Activated CD4-positive, alpha-beta T cell treated with anti-CD3 and anti-CD28 coated beads, Interleukin-2, amount 50 U/mL, for 1 hour (primary cell): ENCODE measurements at places on chromosomes 16 and 17.
A peak's percentile ranks its signal among the peaks of the same experiment; 100 is the strongest.

DNA sequence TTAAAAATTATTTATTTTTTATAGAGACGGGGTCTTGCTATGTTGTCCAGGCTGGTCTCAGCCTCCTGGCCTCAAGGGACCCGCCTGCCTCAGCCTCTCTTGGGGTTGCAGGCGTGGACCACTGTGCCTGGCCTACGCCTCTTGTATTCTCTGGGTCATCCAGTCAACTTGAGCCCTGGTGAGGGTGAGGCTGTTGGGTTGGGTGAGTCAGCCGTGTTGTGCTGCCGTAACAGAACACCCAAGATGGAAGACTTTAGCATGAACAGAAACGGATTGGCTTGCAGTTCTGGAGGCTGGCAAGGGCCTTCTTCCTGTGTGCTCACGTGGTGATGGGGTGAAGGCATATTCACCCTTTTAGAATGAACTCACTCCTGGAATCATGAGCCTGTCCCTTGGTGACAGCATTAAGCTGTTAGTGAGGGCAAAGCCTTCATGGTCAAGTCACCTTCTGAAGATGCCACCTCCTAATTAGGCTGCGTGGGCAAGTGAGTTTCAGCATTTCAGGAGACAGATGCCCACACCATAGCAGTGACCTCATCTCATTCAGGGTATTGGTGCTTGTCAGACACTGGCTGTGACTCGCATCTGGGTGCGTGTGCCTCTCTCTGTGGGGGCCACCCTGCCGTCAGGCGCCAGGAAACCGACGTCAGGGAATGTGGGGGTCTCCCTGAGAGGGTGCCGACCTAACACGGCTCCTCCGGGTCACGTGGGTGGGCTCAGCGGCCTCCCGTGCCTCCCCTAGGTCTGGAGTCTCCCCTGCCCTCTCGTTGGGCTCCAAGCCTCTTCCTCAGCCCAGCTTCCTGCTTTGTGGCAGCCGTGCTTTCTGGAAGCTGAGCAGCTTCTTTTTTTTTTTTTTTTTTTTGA, 49.8 kb downstream of the WDR45B start:
- no peak for DNase-seq

GRCh38 chr16:72985995-72986394, 61.9 kb downstream of the ZFHX3 start:
- no peak for DNase-seq

GRCh38 chr17:1498869-1499268, 6.4 kb upstream of the MYO1C start:
- DNase-seq = no peak

DNA sequence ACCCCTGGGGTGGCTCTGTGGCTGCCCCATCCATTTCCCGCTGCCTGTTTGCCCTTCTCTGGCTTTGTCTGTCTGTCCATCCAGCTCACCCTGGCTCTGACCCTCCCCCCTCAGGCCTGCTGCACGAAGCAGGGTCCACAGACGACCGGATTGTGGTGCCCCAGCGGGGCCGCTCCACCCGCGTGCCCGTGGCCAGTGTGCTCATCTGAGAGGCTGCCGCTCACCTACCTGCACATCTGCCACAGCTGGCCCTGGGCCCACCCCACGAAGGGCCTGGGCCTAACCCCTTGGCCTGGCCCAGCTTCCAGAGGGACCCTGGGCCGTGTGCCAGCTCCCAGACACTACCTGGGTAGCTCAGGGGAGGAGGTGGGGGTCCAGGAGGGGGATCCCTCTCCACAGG, 761 bp upstream of the LAT start:
- no peak for DNase-seq

DNA sequence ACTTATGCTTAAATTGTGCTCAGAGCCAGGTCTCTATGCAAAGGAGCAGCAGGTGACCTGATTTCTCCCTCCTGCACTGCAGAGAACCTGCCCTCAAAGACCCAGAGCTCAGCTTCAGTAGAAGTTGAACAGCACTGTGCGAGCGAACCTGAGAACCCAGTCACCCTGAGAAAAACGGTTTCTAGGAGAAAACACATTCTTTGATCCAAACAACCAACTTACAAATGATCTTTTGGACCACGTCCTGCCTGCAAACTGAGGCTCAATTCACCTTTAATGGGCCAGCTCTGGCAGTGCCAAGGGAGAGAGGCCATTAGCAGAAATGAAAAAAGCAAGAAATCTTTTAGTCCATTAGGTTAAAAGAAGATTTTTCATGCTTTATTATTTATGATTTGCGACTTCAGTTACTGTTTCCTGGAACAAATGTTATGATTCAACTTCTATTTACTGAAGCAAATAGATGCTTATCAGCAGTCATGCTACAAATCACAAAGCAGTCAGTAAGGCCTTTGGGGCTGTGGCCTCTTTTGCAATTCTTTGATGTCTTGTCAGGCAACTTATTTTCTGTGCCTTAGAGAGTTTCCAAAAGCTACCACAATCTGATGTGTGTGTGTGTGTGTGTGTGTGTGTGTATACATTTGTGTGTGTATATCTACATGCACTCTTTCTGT, 65.7 kb upstream of the LRRC37A3 start:
- peak; percentile 50 for DNase-seq

DNA sequence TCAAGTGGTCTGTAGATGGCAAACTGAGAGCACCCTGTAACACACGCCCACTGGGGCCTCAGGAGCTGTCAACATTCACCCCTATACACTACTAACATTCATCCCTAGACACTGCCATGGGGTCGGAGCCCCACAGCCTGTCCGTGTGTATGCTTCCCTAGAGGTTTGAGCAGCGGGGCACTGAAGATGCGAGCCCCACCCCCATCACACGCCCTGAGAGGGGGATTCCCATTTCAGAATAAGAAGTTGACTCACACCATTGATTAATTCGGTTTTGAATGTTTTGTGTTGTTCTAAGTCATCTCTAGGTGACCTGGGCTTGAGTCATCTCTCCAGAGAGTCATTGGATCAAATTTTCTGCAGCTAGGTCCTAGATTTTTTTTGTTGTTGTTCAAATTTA, 37.3 kb upstream of the MMD start:
- no peak for DNase-seq

DNA sequence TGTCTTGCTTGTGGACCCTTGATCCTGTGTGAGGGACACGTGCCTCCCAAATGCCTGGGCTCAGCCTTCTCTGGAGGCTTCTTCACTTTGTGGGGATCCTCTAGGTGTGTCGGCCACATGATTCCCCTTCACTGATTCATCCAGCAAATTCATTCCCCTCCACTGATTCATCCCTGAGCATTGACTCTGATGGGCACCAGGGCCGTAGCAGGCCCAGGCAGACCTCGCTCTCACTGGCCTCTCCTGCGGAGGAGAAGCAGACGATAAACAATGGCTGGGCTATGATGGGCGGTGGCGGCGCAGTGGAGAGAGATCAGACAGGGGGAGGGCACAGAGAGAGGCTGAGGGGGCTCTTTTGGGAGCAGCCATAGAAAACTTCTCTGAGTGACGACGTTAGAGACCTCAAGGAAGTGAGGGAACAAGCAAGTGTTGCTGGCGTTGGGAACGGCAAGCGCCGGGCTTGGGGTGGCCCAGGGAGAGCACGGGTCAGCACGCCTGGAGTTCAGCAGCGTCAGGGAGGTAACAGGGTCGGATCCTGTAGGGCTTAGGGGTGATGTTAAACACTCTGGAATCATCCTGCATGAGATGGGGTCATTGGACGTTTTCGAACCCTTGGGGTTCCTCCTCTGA, 17.5 kb upstream of the RPTOR start:
- no peak for DNase-seq

- DNase-seq = no peak
These were observed 433.8 kb downstream of the SLC39A11 start for GRCh38 chr17:72658675-72659074.

DNA sequence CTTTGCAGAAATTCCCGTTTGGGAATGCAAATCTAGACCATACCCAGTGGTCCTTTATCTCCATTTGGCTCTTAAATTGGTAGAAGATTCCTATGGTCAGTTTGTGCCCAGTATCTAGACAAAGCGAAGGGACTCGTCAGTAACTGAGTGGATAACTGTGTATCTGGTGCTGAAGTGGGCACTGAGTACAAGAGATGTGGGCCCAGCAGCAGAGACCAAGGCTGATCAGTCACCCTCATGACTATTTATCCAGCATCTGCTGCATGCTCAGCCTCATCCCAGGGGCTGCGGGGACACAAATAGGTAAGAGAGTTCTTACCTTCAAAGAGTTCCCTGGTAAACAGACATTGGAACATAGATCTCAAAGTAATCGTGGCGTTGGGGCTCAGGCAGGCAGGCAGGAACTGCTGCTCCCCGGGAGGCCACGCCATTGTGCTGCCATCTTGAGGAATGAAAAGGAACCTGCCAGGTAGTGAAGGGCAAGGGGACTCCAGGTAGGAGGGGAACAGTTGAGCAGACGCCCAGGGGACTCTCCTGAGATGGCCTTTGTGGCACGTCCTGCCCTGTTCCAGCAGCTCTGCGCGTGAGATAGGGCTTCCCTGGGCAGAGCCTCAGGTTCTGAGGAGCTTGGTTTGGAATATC, 10.3 kb downstream of the NT5M start:
- DNase-seq = peak; percentile 73

GRCh38 chr17:56290802-56291118, 137.5 kb downstream of the ANKFN1 start:
- DNase-seq = no peak

- DNase-seq = no peak
These were observed 1.5 kb downstream of the IRX5 start for GRCh38 chr16:54932021-54932660.

DNA sequence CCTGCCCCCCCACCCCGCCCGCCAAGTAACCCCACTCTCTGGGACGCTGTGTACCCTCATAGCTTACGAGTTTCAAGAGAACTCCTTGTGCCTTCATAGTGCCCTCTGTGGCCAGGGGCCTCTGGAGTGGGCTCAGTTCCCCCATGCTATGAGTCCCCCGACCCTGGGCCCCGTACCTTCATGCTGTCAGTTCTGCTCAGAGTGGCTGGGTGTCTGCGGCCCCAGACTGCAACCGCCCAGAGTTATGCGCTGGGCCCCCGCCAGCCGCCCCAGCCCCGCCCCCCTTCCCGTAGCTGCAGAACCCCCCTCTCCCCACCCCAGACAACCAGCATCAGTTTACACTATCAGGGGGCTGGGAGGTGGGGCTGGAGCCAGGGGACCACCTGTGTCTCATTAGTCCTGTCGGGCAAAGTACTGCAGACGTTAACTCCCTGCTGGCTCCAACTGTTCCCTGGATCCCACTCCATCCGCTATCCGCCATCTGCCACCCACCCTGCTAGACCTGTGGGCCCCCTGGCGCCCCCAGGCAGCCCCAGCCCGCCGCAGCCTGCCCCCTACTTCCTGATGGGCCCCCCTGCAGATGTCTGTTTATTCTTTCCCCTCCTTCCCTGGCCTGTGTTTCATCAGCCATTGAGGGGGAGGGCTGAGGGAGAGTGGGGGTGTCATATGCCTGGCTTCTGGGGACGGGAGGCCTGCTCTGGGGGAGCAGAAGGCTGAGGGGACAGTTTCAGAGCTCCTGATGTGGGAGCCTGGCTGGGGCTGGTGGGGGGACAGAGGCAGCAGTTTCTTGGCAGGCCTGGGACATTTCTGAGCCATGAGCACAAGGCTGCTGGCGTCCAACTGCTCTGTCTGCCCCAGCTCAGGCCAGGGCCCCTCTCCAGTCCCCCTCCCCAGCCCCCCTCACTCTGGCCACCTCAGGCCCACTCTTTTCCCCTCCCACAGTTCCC, at the start of gene MFAP4:
TSS of gene MFAP4 (minus strand) at position 217 of the 947 bp plus-strand sequence. CDS start at position 182, 35 bp downstream.
- DNase-seq = no peak

DNA sequence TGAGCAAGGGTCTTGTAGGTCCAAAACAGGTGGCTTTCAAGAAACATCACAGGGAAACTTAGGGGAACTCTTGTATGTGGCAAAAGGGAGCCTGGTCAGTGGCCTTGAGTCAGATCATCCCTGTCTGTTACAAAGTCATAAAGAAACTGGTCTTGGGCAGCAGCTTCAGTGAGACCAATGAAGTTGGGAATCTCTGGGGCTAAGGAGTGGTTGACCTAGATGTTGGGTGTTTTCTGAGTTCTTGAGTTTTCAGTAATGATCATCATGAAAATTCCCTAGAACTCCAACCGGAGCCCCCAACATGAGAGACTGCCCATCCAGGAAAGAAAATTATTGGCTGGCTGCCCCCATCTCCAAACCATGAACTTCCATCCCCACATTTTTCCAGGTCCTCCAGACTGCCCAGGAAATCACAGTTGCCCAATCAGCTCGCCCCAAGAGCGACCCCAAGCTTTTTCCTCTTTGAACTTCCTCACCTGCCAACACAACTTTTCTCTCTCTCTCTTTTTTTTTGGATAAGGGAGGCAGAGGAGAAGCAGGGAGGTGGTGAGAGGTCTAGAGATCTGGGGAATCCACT, 3.9 kb downstream of the CCR7 start:
- DNase-seq = no peak

DNA sequence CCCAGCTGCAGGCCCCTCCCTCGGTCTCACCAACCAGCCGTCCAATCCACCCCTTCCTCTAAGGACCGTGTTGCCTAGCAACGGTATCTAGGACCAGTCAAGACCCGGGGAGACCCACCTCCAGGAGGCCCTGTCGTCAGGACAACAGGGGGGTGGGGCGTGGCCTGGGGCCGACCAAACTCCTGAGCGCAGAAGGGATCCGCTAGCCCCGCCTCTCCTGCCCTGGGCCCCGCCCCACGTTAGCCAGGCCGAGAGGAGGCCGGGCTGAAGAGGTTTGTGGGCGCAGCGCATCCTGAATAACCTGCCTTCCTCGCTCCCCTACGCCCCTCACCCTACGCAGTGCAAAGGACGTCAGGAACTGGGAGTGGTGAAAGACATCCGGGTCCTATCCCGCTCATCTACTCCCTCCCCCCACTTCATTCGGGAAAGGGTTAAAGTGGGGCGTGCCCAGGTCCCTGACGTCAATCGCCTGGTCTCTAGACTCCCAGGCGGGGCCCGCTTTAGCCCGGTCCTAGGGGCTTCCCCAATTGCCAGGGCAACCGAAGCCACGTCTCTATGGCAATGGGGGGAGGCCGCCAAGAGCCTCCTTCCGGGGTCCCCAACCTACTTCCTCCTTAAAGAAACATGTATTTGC, 14.7 kb downstream of the DLG4 start:
- DNase-seq = peak; percentile 96

GRCh38 chr16:30474074-30474452, 1.5 kb downstream of the ITGAL start:
- no peak for DNase-seq

GRCh38 chr17:51481370-51481769, 221.0 kb downstream of the UTP18 start:
- no peak for DNase-seq

- no peak for DNase-seq
These were observed 29.7 kb downstream of the RAI1 start for GRCh38 chr17:17710728-17711541.

- no peak for DNase-seq
These were observed 73.5 kb downstream of the SCNN1B start for GRCh38 chr16:23375643-23376042.

DNA sequence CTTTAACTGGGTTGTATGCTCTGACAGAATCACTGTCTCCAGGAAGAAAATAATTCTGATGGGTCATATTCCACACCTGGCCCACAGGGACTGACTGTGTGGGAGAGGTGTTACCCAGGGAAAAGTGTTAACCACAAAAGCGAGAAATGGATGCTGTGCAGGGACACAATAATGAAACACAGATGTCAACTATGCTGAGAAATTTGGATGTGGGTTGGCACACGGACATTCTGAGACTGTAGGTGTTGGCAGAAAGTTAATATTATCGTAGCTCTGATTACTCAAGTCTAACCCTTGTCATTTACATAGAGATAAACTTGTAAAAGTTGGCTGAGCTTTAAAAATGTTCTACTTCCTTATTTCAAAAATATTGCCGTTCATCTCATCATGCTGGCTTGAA, 19.6 kb downstream of the TMC5 start:
- DNase-seq = no peak

GRCh38 chr17:46783031-46783593, 35.4 kb downstream of the WNT3 start:
- DNase-seq = no peak
